ENCODE measurements at places on chromosomes 11 and 22.

DNA sequence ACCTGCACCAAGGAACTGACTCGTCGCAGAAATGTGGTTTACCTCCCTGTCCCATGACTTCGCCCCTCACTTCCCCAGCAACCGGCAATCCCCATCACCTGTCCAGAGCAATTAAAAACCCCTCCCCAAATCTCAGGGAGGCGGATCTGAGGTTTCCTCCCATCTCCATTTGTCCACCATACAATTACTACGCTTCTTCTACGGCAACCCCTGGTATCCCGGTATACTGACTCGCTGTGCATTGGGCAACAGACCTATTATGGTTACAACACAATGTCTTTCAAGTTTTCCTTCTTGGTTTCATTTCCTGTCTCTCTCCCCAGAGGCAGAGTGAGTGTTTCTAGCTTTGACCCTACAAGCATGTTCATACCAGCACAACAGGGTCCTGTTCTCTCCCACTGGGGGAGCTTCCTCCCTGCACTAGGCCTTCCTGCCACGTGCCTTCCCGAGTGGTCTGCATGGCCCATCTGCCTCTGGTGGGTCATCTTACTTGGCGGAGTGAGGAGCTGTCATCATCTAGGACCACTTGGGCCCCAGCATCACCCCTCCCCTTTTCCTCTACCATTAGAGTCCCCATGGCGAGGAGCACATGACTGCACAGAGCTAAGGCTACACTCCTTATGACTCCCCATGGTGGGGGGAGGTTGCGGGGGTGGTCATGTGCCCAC, 30.3 kb upstream of the NAP1L4 start:
- DNase-seq: no peak

GRCh38 chr11:76322540-76322939, 58.4 kb downstream of the THAP12 start:
- DNase-seq: no peak

- DNase-seq: no peak
Measured at GRCh38 chr11:41308286-41308685, 151.2 kb downstream of the LRRC4C start.

- no peak for DNase-seq
Measured at GRCh38 chr11:17560281-17561110, 13.4 kb downstream of the OTOG start.

- DNase-seq: no peak
Measured at GRCh38 chr11:6652182-6652581, 3.4 kb downstream of the DCHS1 start.

DNA sequence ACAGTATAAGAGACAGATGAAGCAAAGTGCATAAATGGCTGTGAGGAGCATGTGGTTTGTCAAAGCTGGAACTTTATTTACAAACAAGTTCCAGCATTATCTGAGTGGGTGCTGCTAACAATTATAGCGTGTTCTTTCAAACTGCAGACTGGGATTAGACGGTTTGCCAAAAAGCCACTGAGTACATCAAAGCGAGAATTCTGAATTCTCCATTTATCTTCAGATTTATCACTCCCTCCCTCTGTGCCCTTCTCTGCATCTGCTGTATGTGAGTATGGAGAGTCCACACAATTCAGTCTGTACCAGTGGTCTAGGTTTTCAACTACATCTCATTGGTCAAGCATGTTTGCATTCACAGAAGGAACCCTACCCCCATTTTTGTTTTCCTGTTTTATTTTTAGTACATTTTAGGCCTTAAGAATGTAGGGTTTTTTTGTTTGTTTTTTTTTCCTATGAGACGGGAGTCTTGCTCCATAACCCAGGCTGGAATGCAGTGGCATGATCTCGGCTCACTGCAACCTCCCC, 18.1 kb upstream of the INCENP start:
- DNase-seq: no peak

DNA sequence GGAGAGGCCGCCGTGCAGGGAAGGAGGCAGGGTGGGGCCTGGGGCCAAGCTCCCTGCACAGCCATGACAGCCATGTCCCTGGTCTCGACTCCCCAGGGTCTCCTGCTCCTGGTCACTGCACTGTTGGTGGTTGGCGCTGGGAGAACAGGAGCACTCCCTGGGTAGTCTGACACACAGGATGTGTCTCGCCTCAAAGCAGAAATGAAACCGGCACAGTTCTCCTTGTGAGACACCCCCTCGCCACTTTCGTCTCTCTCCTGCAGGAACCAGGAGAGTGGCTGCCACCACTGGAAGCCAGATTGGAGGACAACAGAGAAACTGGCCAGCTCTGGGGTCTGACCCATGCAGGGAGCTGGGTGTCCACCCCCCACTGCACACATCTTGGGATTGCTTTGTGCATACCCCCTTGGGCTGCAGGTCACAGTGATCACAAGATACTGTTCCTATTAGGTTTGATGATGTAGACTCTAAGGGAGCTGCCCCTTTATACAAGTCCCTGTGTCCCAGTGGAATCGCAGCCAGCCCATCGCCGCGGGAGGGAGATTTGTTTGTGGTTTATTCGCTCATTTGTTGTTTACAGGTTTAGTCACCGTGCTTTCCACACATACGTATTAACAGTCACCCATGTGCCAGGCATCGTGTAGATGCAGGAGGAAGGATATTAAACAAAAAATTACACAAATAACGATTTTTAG, 27.0 kb upstream of the YWHAH start:
- no peak for DNase-seq
